ENCODE measurements at places on chromosomes 7 and 10.

GRCh38 chr10:132146941-132147915 is 39.5 kb upstream of the DPYSL4 start:
- peak; percentile 36 for DNase-seq

DNA sequence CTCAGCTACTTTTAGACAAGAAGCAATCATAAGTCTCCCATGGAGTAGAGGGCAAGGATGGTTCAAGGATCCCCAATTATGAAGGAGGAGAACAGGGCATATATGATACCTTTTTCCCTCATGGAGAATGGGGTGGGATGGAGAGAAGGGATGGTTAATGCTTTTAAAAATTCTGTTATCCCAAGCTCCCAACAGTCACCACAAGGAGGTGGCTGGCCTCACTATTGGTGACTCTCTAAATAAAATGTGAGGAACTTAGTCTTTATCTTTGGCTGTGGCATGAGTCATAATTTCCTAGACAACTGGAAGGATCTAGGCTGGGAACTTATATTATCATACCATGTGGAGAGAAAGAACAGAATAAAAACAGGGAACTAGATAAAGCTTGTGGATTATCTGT is 297.0 kb downstream of the PHTF2 start:
- no peak for DNase-seq

DNA sequence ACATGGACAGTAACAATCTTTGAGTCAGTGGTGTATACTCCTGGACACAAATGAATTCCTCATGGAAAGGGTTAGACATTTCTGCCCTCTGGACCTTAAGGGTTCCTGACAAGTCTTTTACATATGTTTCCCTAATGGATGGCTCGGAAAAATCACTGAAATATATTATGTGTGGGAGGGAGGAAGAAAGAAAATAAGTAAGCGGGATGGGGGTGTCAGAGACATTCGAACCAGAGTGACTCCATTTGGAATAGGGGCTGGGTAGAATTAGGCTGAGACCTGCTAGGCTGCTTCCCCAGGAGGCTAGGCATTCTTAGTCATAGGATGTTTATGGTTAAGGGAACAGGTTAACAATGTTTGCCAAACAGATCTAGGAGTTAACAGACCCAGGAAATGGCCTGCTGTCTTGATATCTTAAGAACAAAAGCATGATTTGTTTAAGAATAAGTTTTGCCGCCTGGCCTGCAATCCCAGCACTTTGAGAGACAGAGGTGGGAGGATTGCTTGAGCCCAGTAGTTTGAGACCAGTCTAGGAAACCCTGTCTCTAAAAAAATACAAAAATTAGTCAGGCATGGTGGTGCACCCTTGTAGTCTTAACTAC is 1241.7 kb downstream of the TYW1 start:
- DNase-seq = no peak

GRCh38 chr10:96858038-96858705 is 26.1 kb downstream of the LCOR start:
- no peak for DNase-seq

All from sigmoid colon (tissue), 7 donors.